ENCODE measurements at places on chromosomes 2 and 18. TPM values are rescaled to one million over a fixed set of nuclear protein-coding genes. Genes with fewer than 3 reads are reported as not detected.

DNA sequence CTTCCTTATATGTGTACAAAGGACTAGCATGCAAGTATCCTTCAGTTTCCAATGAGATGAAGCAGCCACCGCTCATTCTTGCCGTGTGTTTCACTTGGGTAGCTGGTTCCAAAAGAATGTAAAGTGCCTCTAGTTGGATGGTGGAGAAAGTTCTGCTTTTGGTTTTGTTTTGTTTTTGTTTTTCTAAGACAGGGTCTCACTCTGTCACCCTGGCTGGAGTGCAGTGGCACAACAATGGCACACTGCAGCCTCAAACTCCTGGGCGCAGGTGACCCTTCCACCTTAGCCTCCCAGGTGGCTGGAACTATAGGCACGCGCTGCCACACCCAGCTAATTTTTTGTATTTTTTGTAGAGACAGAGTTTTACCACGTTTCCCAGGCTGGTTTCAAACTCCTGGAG lies 8.3 kb downstream of the ANXA4 start:
- DNase-seq: no peak

GRCh38 chr2:161358838-161359237 lies 50.6 kb downstream of the PSMD14 start:
- no peak for DNase-seq

GRCh38 chr2:163157411-163157810 lies 318.8 kb upstream of the KCNH7 start:
- no peak for DNase-seq

DNA sequence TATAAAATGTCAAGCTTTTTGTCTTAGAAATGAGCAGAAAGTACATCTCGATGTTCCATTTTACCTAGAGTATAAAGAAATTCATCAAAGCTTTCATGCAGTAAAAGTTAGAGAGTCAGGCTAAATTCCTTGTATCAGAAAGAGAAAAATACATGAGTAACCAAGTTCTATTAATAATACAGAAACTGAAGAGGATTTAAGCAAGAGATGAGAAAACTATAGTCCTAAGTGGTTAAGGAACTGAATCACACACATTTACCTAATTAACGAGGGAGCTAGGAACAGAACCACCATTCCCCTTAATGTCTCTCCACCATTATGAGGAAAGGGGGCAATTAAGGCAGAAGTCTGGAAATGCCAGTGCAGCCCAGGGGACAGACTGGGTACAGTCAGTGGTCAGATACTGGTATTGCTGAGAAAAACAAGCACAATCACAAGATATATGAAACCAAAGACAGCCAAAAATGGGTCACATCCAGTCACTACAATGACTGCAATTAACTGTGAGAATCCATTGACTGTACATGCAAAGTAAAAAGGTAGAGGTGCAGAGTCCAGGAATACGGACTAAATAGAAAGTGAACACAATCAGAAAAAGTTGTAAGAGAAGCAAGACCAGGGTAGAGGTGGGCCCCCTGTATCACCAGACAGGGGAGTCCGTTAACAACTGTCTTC lies 23.9 kb downstream of the MAP4K3 start:
- DNase-seq: no peak

DNA sequence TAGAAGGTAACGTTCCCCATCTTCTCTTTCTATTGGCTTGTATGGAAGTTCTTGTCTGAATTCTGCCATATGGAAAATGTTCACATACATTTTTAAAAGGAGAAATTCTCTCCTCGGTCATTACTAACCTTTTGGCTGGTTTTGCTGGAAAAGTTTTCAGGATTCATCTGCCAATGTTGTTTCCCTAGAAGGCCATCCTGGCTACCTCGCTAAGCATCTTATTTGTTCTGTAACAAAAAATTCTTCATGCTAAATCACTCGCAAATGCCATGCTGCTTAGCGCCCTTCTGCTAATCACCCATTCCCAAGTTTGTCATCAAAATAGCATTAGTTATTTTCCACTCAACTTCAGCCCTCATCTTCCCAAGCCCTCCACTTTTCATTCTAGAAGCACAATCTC lies 262.0 kb downstream of the SLC8A1 start:
- no peak for DNase-seq

DNA sequence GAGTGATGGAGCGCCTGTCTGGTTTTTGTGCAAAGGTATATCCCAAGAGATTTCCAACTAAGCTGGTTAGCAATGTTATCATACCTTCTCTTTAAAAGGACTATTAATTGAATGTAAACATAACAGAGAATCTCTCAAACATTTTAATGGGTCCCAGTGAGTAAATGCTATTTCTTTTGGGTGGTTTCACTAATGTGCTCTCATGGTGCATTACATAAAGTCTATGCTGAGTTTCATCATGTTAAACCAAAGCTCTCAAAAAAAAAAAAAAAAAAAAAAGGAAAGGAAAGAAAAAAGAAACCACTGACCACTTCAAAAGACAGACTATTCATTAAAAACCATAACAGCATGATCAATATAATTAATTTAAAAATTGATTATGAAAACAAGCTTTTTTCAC lies 119.1 kb upstream of the SCN1A start:
- DNase-seq: no peak

DNA sequence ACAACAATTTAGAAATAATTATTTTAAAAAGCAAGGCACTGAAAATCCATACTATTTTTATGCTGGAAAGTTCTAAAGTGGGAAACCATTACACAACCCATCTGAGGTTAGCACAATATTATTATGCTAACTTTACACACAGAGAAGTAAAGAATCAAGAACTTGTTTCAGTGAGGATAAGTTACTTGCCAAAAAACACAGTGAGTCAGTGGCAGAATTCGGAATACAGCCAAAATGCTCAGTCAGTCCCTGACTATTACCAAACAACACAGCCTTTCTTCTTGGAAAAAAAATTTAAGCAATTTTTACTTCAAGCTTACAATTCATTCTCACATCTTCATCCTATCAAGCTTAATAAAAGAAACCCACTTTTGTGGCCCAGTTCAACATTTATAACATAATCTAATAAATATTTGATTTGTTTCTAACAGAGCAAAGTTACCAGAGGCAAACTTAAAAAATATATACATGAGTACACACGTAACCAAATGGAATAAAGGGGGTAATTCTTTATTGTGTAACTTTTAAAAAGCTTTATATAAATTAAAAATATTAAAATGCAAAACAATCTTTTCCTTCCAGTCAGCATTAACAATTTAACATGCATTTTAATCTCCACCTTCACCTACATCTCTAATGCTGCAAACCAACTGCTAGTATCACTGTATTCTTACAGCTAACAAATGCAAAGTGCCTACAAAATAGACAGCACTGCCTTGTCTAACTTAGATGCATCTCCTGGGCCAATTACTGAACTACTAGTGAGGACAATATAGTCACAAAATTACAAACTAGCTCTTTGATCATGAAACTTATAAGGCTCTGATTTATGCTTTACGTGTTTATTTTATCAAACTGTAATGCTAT lies 55.2 kb downstream of the CCDC88A start:
- DNase-seq: no peak

DNA sequence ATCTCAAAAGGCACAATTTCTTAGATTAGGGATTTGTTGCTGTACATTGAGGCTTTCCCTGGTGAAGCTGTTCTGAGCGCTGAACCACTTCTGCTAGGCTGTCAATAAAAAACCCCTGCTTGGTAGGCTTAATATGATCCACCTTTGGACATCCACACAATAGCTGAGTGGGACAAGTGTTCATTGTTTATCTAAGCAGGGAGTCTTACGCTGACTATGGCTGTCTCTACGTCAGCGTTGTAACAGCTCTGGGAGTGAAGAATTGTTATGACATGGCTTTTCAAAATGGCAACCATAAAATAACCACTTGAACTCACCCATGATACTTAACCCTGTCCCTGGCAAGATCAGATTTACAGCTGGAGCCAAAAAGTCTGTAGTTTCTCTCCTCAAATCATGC lies 111.5 kb upstream of the SULT1C3 start:
- DNase-seq: no peak

DNA sequence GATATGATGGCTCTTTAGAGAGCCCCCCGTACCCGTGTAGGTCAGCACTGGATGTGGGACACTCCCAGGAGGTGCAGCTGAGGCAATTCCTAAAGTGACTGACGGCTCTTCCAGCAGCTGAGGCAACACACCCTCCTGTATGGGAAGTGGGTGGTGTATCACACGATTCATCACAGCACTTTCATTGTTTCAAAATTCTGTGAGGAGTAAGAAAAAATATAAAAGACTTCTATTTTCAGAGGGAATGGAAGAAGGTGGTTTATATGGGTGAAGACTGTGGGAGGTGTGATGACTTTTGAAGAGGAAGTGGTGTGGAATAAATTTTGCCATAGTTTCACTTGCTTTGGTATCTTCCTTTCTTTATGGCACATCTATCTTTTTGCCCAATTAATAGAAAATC lies 22.3 kb downstream of the QPCT start:
- no peak for DNase-seq

- no peak for DNase-seq
Observed at GRCh38 chr18:39313992-39314391, 1748.4 kb upstream of the CELF4 start.

DNA sequence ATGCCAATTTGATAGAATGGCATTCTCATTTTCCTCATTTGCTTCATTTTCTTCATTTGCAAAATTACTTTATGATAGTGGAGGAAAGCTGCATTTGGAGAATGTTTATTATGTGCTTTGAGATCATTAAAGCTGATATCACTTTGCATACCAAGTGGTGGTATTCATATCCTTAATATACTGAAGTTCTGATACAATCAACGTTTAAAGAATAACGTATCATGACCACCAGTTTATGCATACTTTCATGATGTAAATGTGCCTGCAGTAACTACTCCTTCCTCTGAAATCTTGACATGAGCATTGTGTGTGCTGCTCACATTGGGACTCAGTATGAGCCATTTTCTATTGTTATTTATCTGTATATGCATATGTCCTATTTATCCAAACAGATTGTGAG lies 302.1 kb downstream of the ARHGAP15 start:
- no peak for DNase-seq

DNA sequence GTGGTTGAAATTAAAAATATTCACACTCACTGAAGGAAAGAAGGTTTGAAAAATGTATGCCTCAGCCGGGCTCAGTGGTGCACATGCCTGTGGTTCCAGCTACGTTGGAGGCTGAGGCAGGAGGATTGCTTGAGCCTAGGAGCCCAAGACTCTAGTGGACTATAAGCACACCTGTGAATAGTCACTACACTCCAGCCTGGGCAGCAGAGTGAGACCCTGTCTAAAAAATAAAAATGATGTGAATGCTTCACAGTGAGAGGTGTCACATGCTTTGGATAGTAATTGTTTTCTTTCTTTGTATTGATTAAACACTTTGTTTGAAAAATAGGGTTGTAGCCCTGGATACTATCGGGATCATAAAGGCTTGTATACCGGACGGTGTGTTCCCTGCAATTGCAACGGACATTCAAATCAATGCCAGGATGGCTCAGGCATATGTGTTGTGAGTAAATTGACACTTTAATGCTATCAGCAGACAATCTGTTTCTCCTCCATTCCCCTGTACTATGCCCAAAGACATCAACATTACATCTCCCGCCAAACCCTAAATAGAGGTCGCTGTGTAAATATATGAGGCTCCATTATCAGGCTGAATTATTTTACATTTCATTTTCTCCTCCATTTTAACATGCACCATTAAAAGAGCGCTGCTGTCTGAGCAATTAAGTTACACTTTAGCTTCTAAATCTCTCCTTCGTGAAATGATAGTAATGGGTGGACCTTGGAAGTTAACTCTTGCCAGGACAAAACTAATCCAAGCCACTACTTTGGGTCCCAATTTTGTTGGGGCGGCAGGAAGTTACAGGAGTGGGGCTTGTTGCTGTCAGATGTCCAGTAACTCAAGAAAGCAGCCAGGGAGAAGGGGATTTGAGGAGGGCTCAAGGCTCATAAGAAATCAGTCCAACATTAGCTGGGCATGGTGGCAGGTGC lies 138.3 kb upstream of the TTC39C start:
- DNase-seq: no peak

- no peak for DNase-seq
Observed at GRCh38 chr2:23037596-23037995, 347.4 kb upstream of the KLHL29 start.

DNA sequence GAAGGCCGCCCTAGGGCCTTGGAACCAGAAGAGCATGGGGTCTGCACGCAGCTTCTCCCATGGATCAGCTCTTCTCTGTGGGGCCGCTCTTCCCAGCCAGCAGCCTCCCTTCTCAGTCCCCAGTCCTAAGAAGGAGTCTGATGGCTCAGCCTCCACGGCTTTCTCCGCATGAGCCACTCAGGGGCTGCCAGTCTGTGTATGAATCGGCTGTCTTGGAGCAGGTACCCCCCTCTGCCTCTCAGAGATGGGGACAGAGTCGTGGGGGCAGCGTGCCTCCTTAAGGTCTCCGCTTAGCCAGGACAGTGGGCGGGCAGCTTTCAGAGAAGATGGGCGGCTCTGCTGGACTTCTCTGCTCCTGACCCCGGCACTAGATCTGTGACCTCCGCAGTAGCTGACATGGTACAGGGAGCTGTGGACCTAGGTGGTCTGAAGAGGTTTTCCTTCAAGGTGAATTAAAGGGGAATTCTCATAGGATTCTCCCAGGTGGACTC lies 21.6 kb downstream of the INPP5D start:
- no peak for DNase-seq

Gene RFX8
- total RNA-seq: not detected

Gene AMER3
- total RNA-seq: not detected

Gene TMEM163
- 0.51 TPM for total RNA-seq

Gene TMEM185B
- total RNA-seq: 24.4 TPM

Gene LONRF2
- not detected for total RNA-seq

Gene PDE6D
- total RNA-seq: 49.0 TPM

Gene ZBTB7C
- total RNA-seq: not detected

Gene IL36A
- not detected for total RNA-seq
